ENCODE measurements at places on chromosomes 16 and 17. TPM values are rescaled to one million over a fixed set of nuclear protein-coding genes. Genes with fewer than 3 reads are reported as not detected.

DNA sequence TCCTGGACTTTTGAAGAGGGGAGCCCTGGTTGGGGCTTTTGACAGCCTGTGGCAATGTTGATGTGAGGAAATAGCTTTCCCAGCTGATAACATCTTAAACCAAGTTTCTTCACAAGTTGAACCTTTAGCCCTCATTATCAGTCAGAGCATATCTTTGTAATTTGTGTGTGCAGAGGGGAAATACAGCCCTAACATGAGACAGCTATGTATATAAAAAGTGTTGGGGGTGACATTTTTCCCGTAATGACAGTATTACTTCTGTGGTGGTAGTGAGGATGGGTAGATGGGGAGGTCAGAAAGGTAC is 221.1 kb downstream of the FTO start:
- no peak for DNase-seq
- no peaks in the 10 kb centered on the region for H3K4me1 ChIP-seq
- H3K27ac ChIP-seq, result no peak overlapping the region
- H3K27me3 ChIP-seq, result no peaks in the 10 kb centered on the region

DNA sequence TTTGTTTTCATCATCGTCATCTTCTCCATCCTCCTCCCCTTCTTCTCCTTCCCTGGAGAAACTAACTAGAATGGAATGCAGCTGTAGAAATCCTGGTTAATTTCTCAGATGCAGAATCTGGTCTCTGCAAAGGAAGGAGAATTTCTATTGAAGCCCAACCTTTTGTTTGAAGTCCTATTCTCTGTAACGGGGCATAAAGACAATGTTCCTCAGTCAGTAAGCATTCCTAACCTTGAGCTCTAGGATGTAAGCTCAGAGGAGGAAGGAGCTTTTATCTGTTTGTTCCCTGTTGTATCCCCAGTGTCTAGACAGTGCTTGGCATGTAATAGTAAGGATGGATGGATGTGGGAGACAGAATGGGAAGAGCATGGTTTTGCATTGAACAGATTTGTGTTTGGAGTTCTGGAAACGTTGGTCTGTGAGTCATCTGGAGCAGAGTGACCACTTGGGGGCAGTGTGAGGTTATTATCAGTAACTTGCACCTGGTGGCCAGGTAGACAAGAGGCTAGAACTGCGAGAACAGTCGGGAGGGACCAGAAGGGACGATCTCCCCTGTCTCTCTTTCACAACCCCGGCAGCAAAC is 363.7 kb downstream of the SNX29 start:
- peaks cover 5% of the 10 kb centered on the region for H3K4me1 ChIP-seq
- H3K36me3 ChIP-seq, result no peaks in the 10 kb centered on the region
- H3K27ac ChIP-seq, result no peak overlapping the region

- H3K4me3 ChIP-seq, result no peak overlapping the region
- DNase-seq, result no peak
- peaks cover 11% of the 10 kb centered on the region for H3K4me1 ChIP-seq
- no peak overlapping the region for H3K27ac ChIP-seq
These were observed 3.9 kb downstream of the ACTG1 start for GRCh38 chr17:81508639-81509206.

DNA sequence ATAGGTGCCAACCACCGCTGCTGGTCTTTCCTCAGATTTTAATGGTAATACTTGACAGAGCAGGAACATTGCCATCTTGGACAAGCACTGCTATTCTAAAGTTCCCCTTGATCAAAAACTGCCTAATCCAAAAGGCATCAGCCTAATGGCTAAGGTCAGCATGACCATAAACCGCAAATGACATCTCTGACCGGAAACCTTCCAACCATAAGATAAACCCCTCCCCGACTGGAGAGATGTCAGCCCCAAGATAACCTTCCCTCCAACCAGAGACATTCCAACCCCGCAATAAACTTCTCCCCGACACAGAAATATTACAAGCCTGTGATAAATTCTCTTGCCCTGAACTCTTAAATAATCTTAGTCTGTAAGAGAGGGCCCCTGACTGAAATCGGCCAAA is 7.4 kb upstream of the DHX40 start:
- H3K27ac ChIP-seq, result no peak overlapping the region
- no peaks in the 10 kb centered on the region for H3K36me3 ChIP-seq
- H3K27me3 ChIP-seq, result no peaks in the 10 kb centered on the region
- no peaks in the 10 kb centered on the region for H3K4me1 ChIP-seq
- no peak overlapping the region for H3K4me3 ChIP-seq

DNA sequence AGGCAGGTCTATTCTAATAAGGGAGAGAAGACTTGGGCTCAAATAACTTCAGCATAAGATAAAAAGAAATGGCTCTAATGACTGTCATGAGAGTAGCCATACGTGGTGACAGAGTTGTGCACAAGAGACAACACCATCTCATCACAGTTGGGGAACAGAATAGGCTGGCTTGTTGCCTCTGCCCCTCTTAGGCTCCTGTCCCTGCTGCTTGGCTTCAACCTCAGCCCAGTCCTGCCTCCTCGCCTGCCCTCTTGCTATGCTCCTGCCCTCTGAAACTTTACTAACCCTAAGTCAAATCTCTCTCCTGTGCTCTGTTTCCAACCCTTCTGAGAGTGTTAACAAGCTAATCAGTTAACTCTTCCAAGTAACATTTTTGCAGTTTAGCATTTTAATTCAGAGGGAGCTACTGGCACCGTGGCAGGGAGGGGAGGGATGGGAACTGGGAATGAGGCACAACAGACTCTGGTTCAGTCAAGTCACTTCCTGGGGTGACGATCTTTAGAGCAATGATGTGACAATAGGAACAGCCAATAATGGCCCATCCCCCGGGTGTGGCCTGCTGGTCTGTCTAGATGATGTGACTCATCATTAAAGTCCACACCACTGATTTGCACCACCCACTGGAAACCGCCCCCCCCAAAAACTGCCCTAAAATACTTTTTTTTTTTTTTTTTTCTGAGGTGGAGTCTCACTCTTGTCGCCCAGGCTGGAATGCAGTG is 35.5 kb downstream of the DNAH17 start:
- DNase-seq, result no peak
- peaks cover 13% of the 10 kb centered on the region for H3K4me1 ChIP-seq
- H3K27ac ChIP-seq, result no peak overlapping the region
- no peak overlapping the region for H3K4me3 ChIP-seq
- H3K27me3 ChIP-seq, result no peaks in the 10 kb centered on the region

DNA sequence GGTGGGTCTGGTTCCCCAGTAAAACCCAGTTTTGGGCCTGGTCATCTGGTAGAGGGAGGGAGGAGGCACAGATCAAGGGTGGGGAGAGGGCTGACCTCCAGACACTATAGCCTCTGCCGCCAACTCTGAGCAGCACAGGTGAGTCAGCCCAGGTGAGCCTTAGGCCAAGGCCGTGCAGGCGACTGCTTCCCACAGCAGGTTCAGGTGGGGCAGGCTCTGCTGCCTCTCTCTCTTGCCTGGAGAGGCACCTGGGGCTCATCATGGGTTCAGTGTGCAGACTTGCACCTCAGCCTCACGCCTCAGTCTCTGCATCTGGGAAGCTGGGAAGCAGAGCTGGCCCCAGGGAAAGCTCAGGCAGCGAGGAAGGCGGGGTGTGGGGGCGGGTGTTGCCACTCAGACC is 37.8 kb upstream of the IL34 start:
- no peak for DNase-seq
- H3K4me3 ChIP-seq, result no peak overlapping the region
- H3K27ac ChIP-seq, result no peak overlapping the region
- H3K36me3 ChIP-seq, result no peaks in the 10 kb centered on the region
- H3K4me1 ChIP-seq, result no peaks in the 10 kb centered on the region

Gene KRT16
- total RNA-seq, result not detected

Gene TOX3
- total RNA-seq, result 18.6 TPM

Gene TP53TG3B
- total RNA-seq, result not detected
